ENCODE measurements at places on chromosomes 5 and 9. TPM values are rescaled to one million over a fixed set of nuclear protein-coding genes. Genes with fewer than 3 reads are reported as not detected.
A peak's percentile ranks its signal among the peaks of the same experiment; 100 is the strongest.

GRCh38 chr9:102209176-102209575 is 470.7 kb upstream of the GRIN3A start:
- no peak for DNase-seq

- no peak for DNase-seq
These were observed 49.9 kb upstream of the C5orf46 start for GRCh38 chr5:147956064-147956841.

- no peak for DNase-seq
These were observed 2.9 kb downstream of the DHX29 start for GRCh38 chr5:55304584-55304983.

- DNase-seq = no peak
These were observed 75.1 kb downstream of the MRPS27 start for GRCh38 chr5:72244862-72245371.

- peak; percentile 79 for DNase-seq
These were observed 21.7 kb downstream of the ERGIC1 start for GRCh38 chr5:172855597-172856292.

GRCh38 chr5:14455814-14456321 is 125.7 kb upstream of the OTULINL start:
- DNase-seq = no peak

GRCh38 chr5:100791391-100791790 is 111.7 kb downstream of the ST8SIA4 start:
- no peak for DNase-seq

DNA sequence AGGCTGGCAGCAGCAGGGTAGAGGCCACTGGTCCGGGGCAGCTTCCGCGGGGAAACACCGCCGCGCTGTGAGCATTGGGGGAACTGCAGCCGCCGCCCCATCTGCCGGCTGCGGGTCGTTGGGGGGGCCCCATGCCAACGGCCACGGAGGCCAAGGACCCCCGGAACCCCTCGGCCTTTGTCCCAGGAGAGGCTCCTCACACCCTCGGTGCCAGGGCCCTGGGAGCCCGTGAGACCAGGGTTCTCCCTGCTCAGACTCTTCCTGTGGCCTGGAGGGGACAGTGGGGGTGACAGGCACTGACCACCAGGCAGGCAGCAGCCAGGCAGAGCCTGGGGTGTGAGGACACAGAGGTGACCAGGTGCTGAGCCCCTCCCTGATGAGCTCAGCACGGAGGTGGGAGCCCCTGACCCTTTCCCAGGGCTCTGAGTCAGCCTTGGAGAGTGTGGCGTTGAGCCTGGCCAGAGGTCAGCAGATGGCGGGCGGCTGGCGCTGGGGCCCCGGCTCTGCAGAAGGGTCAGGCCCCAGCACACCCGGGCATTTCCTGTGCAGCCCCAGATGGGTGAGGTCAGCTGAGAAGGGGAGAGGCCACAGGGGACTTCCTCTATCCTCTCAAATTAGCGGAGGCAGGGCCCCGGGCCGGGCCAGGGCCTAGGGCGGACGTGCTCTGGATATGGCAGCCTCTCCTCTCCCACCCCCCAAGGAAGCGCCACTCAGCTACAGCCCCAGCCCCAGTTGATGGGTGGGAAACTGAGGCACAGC is 17.9 kb upstream of the EGFL7 start:
- peak; percentile 82 for DNase-seq

GRCh38 chr5:135053989-135054388 is 20.0 kb upstream of the PITX1 start:
- DNase-seq = no peak

DNA sequence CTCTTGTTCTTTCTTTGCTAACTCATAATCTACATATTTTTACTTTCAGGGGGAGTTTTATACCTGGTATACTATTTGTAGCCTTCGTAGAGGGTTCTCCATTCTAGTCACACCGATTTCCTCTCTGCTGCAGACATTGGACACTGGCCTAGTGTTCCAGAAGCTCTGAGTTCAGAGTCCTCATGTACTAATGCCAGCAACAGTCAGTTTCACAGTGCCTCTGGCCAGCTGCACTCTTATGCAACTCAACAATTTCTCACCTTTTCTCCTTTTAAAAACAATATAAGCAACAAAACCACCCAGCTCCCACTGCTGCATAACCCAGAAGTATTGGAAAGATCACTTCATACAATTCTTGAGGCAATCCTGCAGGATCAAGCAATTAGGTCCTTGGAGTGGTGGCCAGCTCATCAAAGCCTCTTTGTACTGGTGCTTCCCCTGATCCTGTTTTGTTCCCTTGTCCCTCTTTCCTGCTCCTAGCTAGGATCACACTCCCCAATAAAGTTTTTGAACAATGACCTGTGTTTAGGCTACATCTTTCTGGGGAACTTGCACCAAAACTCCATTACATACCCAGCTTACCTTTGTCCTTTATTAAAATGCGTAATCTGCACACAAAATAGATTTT is 98.1 kb upstream of the TUT7 start:
- DNase-seq = no peak

DNA sequence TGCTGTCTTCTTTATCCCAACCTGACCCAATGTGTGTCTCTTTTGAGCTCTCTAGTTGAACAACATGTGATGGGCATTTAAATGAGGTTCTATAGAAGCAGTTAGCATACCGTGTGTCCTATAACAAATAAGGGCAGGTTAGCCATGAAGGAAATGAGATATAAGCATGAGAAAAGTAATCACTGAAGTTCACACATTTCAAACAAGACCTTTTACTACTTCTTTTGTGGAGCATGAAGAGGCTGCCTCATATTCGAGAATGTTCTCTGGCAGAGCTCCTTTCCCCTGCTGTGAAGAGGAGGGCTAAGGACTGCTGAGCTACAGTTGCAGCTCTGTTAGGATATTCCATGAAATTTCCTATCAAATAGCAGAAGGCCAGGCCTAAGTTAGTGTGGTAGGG is 15.2 kb upstream of the SNCAIP start:
- DNase-seq = no peak

GRCh38 chr5:141476132-141476911 is 556 bp downstream of the PCDHGC3 start:
- peak; percentile 80 for DNase-seq

DNA sequence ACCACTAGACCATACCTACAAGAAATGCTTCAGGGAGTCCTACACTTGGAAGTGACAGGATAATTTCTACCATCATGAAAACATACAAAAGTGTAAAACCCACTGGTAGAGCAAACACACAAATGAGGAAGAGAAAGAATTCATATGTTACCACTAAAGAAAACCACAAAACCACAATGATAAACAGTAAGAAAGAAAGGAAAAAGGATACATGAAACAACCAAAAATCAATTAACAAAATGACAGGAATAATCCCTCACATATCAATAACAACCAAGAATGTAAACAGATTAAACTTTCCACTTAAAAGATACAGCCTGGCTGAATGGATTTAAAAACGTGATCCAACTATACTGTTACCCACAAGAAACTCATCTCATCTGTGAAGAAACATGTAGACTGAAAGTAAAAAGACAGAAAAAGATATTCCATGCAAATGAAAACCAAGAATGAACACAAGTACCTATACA is 83.4 kb downstream of the LPAR1 start:
- no peak for DNase-seq

- no peak for DNase-seq
These were observed 11.2 kb upstream of the CCDC152 start for GRCh38 chr5:42745426-42745825.

- no peak for DNase-seq
These were observed 3.8 kb upstream of the PRKAA1 start for GRCh38 chr5:40801771-40802562.

DNA sequence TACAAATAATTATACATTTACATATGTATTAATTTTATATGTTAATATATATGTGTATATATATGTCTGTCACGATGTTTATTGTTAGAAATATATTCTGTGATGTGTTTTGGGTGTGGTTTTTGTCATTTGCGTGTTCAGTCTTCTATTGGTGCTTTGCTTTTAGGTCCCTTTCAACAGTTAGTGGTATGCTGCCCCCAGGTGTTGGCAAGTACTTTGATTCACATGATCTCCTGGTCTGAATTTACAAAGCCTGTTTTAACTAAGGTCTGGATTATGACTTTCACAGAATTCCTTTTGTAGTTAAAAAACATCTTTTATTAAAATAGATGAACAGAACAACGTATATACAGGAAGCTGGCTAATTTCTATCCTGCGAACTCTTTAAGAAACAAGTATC is 271.5 kb downstream of the CCDC171 start:
- DNase-seq = no peak

GRCh38 chr5:122062205-122062604 is 15.9 kb downstream of the LOX start:
- DNase-seq = no peak

GRCh38 chr9:105295201-105295550 is 50.7 kb downstream of the SLC44A1 start:
- DNase-seq = no peak

DNA sequence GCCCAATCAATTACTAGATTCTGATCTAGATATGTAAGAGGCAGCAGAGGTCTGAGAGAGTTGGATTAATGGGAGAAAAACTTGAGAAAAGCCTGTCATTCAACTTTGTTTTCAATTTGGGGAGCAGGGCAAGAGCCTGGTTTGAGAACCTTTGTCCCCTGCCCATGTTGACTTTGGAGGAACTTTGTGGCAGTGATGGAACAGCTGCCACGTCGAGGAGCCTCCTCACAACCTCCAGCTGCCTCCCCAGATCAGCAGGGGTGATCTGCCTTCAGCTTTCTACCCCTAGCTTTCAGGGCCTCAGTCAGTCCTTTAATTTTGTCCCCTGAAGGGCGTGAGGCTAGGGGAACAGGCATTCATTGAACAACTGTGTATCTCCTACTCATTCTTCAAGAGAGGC is 8.7 kb downstream of the SKP2 start:
- no peak for DNase-seq

GRCh38 chr9:82930116-82930515 is 132.8 kb downstream of the RASEF start:
- DNase-seq = no peak

GRCh38 chr9:71638627-71639026 is 129.7 kb downstream of the CEMIP2 start:
- peak; percentile 67 for DNase-seq

GRCh38 chr9:135032041-135032835 is 55.2 kb upstream of the OLFM1 start:
- no peak for DNase-seq

The FAM163B gene
- not detected for total RNA-seq

The DAPK1 gene
- 10.1 TPM for total RNA-seq

The FGFR4 gene
- 0.48 TPM for total RNA-seq

The COL5A1 gene
- 10.9 TPM for total RNA-seq

The BHMT2 gene
- 17.1 TPM for total RNA-seq

The DBN1 gene
- 47.2 TPM for total RNA-seq

The ZNF454 gene
- total RNA-seq = 2.6 TPM

The SLC22A4 gene
- total RNA-seq = 1.5 TPM

The NFX1 gene
- total RNA-seq = 29.1 TPM

The FCN2 gene
- not detected for total RNA-seq

All from right atrium auricular region (tissue), 2 donors.